SHP77 (cell line): ENCODE measurements at places on chromosomes 12 and 14.

- DNase-seq: no peak
Measured at GRCh38 chr12:88662961-88663360, 82.7 kb upstream of the KITLG start.

- no peak for DNase-seq
Measured at GRCh38 chr12:51818566-51819300, 29.8 kb downstream of the FIGNL2 start.

DNA sequence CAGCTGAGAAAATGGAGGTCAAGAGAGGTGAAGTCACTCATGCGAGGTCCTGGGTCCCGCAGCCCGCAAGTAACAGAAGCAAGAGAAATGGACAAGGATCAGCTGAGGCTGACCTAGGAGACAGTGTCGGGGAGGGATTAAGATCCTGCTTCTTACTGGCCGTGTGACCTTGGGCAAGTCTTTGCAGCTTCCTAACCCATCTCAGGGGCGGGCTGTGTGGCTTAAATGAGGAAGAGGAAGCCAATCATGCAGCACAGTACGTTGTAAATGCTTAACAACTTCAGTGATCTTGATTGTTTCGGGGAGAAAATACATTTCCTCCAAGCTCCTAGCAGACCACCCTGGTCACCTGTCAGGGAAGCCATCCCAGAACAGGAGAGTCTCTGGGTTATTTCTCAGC is 7.1 kb upstream of the PGF start:
- DNase-seq: no peak

DNA sequence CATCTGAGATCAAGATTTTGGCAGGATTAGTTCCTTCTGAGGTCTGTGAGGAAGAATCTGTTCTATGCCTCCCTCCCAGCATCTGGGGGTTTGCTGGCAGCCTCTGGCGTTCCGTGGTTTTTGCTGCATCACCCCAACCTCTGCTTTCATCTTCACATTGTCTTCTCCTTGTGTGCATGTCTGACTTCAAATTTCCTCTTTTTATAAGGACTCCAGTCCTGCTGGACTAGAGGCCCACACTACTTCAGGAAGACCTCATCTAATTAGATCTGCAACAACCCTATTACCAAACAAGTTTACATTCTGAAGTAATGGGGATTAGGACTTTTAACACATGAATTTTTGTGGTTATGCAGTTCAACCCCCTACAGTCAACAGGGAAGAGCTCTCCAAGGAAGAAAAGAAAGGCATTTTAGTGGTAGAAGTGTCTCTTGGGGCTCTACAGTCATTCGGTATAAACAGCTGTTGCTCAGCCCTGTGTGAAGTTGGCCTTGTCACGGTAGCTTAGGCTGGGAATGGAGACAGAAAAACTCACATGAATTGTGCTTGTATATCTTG is 89.7 kb downstream of the CAND1 start:
- no peak for DNase-seq

- peak; percentile 91 for DNase-seq
Measured at GRCh38 chr14:42719391-42719790, 1112.7 kb downstream of the LRFN5 start.

DNA sequence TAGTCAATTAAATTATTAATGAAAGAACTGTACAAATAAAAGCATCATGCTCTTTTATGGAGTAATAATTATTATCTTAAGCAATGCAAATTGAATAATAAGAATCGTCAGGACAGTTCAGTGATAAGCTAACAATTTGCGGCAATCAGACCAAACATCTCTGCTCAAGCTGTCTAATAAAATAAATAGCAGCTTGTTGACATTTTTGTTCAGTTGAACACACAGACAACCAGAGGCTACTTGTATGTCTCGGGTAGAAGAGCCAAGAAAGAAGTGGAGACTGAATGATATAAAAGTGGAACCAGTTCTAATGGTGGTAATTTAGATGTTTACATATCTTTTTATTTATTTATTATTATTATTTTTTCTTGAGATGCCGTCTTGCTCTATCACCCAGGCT is 57.4 kb upstream of the FOXN3 start:
- DNase-seq: no peak

GRCh38 chr12:120870415-120870814 is 33.7 kb downstream of the SPPL3 start:
- DNase-seq: no peak

DNA sequence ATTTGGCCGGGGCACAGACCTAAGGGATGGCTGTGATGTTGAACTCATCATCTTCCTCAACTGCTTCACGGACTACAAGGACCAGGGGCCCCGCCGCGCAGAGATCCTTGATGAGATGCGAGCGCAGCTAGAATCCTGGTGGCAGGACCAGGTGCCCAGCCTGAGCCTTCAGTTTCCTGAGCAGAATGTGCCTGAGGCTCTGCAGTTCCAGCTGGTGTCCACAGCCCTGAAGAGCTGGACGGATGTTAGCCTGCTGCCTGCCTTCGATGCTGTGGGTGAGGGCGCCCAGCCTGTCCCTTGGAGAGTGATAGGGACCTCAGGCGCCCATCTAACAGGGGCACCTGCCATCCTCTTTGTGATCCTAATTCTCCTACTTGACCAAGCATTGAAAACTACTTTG is 12.4 kb downstream of the OAS3 start:
- DNase-seq: no peak

DNA sequence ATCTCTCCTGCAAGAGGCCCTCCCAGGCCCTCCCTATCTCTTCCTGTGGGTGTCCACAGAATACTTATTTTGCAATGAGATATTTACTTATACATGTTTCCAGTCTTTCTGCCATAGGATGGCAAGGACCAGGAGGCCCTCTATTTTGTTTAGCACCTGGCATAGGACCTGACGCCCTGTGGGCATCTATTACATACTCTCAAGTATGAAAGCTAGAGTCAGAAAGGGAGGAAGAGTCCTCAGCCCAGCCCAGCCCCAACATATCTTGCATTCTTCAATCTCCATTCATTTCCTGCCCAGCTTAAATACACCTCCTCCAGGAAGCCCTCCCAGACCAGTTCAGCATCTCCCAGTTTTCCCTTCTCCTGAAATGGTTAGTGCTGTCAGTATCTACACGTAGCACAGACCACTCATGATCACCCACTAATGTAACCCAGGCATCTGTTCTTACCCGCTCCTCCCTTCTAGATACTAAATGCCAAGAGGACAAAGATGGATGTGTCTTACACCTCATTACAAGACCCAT is 7.4 kb downstream of the FOXN4 start:
- DNase-seq: no peak

GRCh38 chr12:122949405-122949804 is 16.9 kb downstream of the ABCB9 start:
- no peak for DNase-seq

DNA sequence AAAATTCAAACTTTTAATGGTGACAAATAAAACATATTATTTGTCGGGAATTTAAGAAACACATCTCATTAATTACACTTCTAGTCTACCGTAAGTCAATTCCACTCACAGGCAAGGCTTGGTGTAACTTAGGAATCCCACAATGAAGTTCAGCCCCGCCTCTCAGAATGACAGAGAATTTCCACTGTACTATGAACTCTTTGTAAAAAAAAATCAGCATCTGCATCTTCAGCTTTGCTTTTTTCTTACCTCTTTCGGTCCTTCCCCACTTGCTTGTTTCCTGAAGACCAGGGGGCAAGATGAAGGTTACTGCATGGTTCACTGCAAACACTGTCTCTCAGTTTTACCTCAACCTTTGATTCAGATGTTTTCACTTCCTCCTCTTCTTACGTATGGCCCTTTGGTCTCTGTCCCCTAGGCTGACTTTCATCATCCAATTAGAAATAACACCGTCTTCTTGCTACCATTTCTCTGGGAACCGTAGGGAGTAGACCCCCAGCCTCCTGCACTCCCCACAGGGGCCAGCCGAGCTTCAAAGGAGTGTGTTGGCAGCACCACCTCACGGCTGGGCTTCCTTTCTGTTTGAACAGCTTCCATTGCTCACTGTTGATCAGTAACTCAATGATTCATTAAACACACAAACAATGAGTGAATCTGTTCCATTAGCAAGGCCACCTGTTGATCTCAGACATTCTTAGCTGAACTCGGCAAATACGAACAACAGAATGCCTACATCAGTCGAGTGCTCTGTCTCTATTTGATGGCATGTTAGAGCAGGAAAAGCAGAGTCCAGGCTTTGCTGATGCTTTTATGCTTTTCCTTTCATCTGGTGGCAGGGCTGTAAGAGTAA is 343.0 kb downstream of the BMP4 start:
- peak; percentile 93 for DNase-seq

DNA sequence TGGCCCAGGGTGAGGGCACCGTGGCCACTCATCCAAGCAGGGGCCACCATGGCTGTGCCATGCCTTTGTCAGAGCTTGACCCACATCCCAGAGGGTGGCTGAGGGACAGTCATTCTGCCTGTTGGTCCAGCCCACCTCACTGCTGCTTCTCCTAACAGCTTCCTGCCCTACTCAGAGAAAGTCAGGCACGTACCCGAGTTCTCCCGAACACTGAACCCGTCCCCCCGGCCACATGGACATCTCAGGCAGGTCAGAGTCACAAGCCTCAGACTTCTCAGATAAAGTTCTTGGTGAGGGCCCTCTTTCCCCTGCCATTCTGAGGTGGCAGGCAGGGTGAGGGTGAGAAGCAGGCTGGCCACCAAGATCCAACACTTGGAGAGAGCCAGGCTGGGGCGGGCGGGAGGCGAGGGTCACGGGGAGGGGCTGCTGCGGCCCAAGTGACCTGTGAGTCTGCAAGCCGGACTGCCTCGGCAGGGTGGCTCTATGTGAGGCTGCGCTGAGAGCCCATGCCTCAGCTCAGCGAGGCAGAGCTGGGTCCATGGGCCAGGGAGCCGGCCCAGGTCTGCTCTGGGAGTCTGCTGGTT is 317.8 kb downstream of the TMEM121 start:
- no peak for DNase-seq

GRCh38 chr12:109423392-109423791 is 53.7 kb downstream of the KCTD10 start:
- DNase-seq: no peak

- DNase-seq: no peak
Measured at GRCh38 chr12:42859612-42860011, 270.1 kb upstream of the PRICKLE1 start.
